ENCODE measurements at places on chromosomes 1 and 21.

DNA sequence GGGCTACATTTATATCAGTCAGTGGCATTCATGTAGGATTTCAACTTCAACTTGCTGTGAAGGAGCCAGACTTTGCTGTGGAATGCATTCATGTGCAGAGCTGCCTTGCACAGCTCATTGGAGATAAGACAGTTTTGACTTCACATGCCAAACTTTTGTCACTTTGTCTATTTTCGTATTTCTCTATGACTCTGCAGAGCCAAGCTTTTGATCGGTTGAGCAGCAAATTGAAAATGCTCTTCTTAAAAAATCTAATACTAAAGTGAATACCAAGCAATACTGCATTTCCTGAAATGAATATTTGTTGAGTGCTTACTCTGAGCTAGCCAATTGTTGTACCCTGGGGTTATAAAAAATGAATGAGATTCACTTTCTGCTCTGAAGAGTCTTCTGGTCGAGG is 388.7 kb downstream of the ST6GALNAC3 start:
- DNase-seq, result no peak

DNA sequence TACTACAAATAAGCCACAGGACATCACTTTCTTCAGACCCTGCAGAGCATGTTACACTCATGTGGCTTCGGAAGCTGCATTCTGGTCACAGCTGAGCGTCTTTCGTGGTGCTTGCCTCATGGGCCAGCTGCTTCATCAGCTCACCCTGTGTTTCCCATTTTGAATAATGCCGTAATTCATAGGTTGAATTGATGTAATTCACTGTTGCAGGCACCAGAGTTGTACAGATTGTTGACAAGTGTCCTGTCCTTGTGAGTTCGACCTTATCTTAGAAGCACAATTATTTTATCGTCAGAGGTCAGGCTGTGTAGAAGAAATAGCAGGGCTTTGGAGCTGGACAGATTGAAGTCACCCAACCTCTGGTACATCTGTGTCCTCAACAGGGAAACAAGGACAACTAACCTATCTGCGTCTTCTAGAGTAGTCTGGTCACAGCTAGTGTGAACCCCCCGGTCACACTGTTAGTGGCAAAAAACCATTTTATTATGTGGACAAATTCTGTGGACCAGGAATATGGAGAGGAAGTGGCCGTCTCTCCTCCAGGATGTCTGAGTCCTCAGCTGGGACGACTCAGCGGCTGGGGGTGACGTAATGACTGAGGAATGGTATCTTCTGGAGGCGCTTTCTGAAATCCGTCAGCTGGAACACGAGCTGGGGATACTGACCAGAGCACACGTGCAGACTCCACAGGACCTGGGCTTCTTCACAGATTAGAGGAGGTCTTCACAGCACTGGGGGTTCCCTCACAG is 17.8 kb downstream of the PKNOX1 start:
- DNase-seq, result no peak

- no peak for DNase-seq
Observed at GRCh38 chr1:159214149-159214760, 9.6 kb downstream of the ACKR1 start.

DNA sequence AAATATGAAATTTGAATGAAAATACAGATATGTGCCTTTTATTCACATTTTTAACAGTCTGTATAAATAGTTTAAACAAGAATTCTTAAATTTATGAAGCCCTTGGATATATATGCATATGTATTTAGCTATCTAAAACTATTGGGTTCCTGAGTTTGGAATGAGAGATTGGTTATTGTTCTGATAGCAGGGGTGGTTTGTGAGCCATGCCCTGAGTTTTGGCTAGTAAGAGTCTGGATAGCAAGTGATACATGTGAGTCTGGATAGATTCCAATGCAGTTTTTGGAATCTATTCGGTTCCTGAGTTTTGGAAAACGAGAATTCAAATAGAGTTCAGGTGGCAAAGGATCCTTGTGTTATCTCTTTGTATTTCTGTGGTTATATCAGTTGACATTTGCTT is 2.8 kb downstream of the MAN1A2 start:
- no peak for DNase-seq

DNA sequence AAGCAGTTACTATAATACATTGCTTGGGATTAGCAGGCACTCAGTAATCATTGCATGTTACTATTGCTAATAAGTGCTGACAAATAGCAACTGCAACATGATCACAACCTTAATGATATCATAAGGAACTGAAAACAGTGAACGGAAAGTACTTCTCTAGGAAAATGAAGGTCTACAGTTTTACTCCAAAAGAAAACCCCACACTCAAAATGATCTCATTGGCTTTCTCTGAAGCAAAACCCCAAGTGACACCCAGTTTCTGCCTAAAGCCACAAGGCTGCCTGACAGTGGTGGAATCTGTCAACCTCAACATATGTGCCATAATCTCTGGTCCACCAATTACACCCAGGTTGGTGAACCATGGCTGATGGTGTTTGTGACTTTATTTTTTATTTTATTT is 137.6 kb downstream of the PTGER3 start:
- no peak for DNase-seq

DNA sequence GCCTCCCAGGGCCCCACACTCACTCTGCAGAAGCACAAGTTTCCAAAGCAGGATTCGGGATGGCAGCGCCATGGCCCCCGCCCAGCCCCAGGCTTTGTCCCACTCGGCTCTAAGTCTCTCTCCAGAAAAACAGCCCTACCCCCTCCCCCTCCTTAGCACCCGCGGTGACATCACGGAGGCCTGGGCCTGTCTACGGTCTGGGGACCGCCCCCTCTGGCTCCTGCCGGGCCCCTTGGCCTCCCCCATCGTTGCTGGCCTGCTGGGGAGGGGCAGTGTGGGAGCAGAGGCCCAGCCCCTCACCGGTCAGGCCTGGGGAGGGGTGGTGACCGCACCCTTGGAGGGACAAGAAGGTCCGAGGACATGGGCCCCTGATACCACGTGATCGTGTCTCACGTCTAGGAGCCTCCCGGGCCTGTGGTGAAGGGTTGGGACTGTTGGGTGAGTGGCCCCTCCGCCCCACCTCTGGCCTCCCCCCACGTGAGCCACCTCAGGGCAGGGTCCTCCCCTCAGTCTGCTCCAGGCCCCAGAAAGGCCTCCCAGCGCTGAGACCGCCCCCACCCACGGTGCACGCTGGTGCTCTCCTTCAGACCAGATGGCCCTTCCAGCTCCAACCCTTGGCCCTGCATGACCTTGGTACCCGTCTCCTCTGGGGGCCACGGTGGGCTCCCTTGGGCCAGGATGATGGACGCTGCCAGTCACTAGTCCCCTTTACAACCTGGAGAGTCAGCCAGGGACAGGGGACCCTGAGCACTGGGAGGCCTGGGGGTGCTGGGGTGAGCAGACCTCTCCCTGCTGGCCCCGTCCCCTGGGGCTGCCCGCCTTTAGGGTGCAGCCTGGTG is at the start of gene MXRA8:
Gene MXRA8, minus strand, starts transcription at position 123 of the 839 bp plus-strand sequence. Its CDS starts 51 bp downstream, at position 72.
- DNase-seq, result no peak

DNA sequence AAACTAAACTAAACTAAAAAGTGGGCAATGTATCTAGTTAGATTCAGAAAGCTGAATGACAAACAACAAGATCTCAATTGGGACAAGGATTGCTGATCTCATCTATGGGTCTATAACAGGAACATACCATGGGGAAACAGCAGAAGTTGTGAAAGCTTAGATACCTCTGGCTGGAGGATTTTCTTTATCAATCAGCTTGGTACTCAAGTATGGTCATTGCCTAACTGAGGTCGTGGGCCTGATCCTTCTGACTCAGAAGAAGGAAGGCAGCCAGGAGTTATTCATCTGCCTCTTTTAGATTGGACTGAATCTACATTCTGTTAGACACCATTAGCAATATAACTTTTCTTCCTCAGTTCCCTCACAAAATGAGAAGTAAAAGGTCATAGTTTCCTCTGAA is 39.7 kb downstream of the DNTTIP2 start:
- no peak for DNase-seq

DNA sequence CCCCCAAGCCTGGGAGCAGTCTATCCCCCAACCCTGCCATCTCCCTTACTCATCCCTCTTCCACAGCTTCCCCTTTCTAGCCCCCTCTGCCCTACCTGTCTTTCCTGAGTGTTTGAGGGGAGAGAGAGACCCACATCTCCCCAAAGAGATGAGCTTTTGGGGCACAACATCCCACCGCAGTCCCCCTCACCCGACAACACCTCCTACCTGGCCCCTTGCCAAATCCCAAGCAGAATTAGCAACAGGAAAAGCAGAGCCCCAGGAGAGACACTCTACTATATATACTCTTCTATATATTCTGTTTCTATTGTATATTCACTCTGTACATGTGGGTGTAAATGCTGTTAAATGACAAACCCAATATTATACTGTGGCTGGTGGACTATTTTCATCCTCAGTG is 9.9 kb upstream of the KCNC4 start:
- no peak for DNase-seq

- DNase-seq, result no peak
Observed at GRCh38 chr1:202201266-202201665, 7.7 kb downstream of the LGR6 start.

- no peak for DNase-seq
Observed at GRCh38 chr1:197838836-197839235, 63.6 kb upstream of the DENND1B start.

All from activated CD4-positive, alpha-beta T cell treated with anti-CD3 and anti-CD28 coated beads, Interleukin-2, amount 50 U/mL, for 24 hours (primary cell).